ENCODE measurements at places on chromosomes 12 and 14. TPM values are rescaled to one million over a fixed set of nuclear protein-coding genes. Genes with fewer than 3 reads are reported as not detected.

Gene PYGL
- 60.2 TPM for polyA plus RNA-seq

DNA sequence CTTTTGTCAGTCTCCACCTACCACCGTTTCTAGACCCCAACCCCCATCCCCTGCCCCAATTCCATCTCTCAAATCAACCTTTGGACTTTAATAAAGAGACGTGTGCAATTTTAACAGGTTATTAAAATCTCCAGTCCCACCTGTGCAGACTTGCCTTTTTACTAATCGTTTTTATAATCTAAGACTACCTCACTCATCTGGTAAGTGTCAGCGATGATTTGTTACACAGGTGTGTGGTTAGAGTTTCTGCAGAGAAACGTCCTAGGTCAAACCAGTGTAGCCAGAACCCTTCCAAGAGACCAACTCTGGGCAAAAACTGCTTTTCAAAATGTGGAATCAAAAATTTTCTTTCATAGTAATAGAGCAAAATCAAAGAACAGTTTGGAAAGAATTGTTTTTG is 60.4 kb upstream of the PELI2 start:
- no peak for DNase-seq

GRCh38 chr12:93025145-93026103 is 96.3 kb upstream of the EEA1 start:
- peak; percentile 28 for DNase-seq

Gene RASSF9
- polyA plus RNA-seq: 0.32 TPM

GRCh38 chr14:90299408-90299807 is 32.3 kb downstream of the NRDE2 start:
- DNase-seq: no peak

Gene TAPBPL
- polyA plus RNA-seq: 26.0 TPM

GRCh38 chr12:13564266-13564810 is 367.8 kb downstream of the EMP1 start:
- no peak for DNase-seq

DNA sequence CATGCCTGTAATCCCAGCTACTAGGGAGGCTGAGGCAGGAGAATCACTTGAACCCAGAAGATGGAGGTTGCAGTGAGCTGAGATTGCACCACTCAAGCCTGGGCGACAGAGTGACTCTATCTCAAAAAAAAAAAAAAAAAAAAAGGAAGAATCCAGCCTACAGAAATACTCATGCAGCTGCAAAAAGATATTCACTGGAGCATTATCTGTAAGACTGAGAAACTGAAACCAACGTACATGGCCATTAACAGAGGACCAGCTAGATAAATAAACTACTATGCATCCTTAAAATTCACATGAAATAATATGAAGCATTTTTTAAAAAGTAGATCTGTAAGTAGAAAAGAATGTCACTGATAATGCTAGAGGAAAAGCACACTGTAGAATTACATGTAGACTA is 3.5 kb downstream of the SLC7A7 start:
- no peak for DNase-seq

GRCh38 chr12:12511895-12512711 is 50.6 kb downstream of the DUSP16 start:
- DNase-seq: peak; percentile 40

GRCh38 chr12:118958520-118958919 is 22.8 kb upstream of the SRRM4 start:
- DNase-seq: no peak

DNA sequence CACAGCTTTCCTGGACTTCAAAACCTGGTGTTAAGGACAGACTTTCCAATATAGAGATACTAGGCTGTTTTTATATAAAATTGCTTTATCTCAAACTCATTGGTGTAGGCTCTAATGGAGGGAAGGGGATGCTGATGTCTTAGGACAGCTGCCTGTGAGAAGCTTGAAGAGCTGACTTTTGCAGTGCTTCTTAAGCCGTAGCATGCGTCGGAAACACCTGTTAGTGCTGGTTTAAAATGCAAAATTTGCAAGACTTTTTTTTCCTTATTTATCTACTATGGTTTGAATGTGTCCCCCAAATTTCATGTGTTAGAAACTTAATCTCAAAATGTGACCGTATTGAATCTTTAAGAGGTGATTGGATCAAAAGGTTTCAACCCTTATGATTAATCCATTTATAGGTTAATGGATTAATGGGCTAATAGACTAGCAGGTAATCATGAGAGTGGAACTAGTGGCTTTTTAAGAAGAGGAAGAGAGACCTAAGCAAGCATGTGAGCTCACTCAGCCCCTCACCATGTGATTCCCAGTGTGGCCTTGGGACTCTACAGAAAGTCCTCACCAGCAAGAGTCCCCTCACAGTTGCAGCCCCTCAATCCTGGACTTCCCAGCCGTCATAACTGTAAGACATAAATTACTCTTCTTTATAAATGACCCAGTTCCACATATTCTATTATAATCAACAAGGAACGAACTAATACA is 60.9 kb upstream of the FUT8 start:
- DNase-seq: no peak

DNA sequence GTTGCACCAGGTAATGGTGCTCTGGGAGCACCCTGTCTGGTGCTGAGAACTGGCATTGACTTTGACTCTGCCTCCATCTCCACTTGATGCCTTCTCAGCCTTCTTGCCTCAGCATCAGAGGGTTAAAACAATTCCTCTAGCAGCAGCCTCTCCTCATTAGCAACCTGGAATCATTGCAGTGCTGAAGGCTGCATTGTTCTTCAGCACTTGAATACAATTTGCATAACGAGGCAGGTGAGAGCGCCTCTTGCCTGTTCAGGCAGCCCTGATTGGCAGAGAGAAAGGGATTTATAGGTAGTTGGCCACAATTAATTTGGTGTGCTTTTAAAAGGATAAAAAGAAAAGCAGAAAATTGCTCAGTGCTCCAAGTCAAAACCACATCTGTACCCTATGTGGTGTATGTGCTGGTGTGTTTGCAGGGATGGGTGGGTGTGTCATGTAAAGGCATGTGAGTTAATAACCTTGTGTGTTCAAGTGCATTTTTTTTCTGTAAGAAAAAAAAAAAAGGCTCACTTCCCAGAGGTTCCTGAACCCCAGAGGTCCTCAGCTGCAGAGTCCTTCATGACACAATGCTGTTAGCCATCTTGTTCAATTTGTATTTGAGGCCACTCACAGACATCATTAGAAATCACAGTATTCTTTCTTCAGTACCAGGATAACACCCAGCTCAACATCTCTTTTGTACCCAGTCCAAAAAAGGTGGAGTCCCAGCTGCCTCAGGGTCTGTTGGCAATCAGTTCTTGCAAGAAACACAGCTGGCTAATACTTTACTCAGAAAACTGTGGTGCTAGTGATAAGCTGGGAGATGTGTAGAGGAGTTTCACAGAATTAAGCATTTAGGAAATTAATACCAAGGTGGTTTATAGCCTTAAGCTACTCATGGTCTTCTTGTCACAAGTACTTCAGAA is 385.6 kb downstream of the GRIN2B start:
- no peak for DNase-seq

DNA sequence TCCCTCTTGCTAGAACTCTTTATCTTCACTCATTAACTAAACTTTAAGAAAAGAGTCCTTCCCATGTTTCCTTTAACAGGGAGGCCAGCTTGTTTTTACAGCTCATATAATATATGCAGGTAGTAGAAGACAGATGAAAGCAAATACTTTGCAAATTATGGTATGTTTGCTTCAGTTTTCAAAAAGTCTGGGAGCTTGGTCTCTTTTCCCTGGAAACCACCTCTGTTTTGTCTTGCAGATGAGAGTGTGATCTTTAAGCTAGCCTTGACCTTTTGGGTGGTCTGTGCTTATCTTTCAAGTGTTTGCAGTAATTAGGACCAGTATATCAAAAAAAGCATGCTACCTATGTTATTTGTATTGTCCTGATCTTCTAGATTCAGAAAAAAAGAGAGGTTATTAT is 62.7 kb downstream of the ERC1 start:
- no peak for DNase-seq

GRCh38 chr12:89999699-90000505 is 291.3 kb upstream of the ATP2B1 start:
- no peak for DNase-seq

DNA sequence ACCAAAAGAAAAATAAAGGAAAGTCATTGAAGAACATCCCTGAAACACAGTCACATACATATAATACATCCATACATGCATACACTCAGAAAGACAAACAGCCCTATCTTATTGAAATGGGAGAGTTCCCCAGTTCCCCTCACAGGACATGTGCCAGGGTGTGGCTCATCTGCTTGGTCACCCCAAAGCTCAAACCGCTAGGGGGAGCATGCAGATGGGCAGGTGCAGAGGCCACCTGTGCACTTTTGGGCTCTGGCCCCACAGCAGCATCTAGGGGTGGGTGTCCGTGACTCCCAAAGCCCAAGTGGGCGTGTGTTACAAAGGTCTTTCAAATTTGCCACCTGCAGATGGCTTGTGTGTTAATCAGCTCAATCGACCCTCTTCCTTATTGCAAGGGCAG is 75.2 kb downstream of the CMAS start:
- DNase-seq: no peak

Gene CRIP1
- 0.72 TPM for polyA plus RNA-seq

- peak; percentile 1 for DNase-seq
Observed at GRCh38 chr14:38880643-38881524, 222.2 kb downstream of the SEC23A start.

Gene GLT1D1
- polyA plus RNA-seq: 0.06 TPM

DNA sequence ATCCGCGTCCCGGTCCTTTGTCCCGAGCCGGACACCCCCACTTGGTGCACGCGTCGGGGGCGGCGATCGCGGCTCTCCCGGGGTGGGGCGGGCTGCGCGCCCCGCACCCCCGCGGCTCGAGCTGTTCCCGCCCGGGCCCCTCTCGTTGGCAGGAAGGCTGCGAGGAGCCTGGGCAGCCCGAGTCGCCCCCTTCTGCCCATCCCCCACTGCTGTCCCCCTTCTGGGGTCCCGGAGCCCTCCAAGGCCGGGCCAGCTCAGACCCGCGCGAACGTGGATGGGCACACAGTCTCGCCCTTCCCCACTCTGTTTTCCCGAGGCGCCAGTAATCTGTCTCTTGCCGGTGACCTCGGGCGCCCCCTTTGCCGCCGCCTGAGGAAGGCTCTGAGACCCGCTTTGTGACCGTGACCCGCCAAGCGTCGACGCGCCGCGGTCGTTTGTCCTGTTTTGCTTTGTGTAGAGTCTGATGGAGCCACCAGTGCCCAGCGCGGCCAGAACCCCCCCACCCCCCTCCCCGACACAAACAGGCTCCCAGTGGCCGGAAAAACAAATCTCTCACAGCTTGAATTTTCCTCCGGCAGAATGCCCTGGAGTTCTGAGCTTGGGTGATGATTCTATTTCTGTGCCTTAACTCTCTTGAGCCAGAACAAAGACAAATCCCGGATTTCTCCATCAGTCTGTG is 610 bp downstream of the C14orf132 start:
- DNase-seq: peak; percentile 78

Gene TBC1D30
- 0.29 TPM for polyA plus RNA-seq

Gene CDKN3
- 26.7 TPM for polyA plus RNA-seq

GRCh38 chr12:70197345-70197744 is 45.9 kb upstream of the CNOT2 start:
- DNase-seq: no peak

- DNase-seq: no peak
Observed at GRCh38 chr12:58588770-58589169, 331.5 kb downstream of the LRIG3 start.

GRCh38 chr14:91523972-91524371 is 13.9 kb upstream of the PPP4R3A start:
- DNase-seq: no peak

GRCh38 chr12:7042842-7043241 is 17.7 kb upstream of the C1S start:
- peak; percentile 41 for DNase-seq

- DNase-seq: no peak
Observed at GRCh38 chr14:68527329-68527851, 265.5 kb downstream of the ZFP36L1 start.

DNA sequence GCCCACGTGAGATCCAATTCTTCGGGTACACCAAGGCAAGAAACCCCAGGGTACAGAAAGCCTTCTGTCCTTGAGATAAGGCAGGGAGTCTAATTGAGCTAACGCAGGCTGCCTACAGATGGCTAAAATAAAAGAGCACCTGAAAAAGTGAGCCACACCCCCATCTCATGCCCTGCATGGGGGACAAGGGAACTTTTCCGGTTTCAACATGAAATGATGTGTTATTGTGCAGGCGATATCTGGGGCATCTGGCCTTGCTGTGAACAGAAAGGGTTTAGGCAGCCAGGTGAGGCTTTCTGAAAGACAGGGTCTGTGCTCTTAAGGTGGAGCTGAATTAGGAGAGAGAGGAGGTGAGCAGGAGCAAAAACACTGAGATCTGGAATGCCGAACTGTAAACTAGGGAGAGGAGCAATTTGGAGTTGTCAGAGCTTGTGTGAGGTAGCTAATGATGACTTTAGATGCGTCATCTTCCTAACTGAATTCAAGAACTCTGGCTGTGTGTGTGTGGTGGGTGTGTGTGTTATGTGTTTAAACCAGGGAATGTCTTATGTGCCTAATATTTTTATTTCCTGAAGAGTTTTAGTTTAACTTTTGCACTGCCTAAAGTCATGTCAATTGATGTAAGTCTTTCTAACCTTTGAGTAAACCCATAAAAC is 20.1 kb upstream of the LDHB start:
- DNase-seq: no peak

DNA sequence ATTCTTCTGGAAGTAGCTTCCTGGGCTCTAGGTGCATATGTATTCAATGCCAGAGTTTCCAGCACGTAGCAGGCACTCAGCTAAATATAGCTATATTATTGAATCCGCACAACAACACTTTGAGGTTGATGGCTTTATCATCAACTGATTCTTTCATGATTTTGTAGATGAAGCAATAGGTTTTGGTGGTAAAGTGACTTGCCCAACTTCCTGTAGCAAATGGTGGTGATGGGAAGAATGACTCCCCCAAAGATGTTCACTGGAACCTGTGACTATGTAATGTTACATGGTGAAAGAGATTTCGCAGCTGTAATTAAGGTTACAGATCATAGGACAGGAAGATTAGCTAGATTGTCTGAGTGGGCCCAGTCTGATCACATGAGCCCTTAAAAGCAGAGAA is 3.2 kb downstream of the TDRD9 start:
- DNase-seq: no peak

DNA sequence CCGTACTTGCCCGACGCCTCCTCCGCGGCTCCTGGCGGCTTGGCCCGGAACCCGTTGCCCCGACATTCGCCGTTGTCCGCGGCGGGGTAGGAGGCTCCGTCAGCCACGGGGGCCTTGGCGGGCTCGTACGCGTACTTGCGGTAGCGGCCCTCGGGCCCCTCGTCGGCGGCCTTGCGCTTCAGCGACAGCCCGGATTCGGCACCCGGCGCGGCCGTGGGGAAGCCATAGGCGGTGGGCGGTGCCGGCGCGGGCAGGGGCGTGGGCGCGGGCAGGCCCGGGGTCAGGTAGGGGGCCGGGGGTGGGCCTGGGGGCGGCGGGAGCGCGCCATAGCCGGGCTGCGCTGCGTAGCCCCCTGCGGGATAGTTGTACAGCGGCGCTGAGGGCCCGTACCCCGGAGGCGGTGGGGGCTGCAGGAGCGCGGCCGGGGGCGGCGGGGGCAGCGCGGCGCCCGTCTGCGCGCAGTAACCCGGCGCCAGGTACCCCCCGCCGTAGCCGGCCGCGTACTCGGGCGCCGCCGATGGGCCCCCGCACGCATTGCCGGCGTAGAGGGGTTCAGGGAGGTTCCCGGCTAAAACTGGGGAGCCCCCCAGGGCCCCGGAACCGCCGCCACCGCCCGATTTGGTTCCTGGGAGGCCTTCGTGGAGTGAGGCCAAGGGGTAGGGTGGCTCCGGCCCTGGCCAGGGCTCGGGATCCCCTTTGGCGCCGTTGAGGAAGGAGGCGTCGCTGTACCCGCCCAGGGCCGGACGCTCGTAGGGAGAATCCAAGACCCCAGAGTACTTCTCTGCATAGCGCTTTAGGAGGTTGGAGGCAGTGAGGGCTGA is 26.9 kb downstream of the FIGNL2 start:
- no peak for DNase-seq

GRCh38 chr14:45743884-45744283 is 490.9 kb upstream of the MIS18BP1 start:
- no peak for DNase-seq

GRCh38 chr14:77660754-77661153 is 44.3 kb upstream of the SPTLC2 start:
- DNase-seq: peak; percentile 37
